ENCODE measurements at places on chromosomes 1 and 21.
A peak's percentile ranks its signal among the peaks of the same experiment; 100 is the strongest.

DNA sequence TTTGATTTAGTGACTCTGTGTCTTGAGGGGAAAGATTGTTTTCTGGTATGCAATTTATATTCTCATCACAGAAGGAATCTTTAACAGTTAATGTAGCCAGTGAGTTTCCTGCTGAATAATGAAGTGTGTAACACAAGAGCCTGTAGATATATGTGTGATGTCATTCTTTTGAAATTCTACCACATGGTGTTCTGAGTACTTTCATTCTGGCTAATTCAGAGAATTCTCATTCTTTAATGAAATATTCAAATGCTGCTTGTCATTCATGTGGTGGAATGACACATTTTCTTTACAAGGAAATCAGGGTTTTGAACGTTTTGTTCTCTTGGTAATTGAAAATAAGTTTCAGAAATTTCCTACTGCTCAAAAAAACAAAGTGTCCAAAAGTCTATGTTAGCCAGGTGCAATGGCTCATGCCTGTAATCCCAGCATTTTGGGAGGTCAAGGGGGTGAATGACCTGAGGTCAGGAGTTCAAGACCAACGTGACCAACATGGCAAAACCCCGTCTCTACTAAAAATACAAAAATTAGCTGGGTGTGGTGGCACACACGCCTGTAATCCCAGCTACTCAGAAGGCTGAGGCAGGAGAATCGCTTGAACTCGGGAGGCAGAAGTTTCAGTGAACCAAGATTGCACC, 79.6 kb downstream of the MAP3K21 start:
- no peak for DNase-seq

GRCh38 chr1:183477986-183478781, 5.9 kb downstream of the SMG7 start:
- no peak for DNase-seq

DNA sequence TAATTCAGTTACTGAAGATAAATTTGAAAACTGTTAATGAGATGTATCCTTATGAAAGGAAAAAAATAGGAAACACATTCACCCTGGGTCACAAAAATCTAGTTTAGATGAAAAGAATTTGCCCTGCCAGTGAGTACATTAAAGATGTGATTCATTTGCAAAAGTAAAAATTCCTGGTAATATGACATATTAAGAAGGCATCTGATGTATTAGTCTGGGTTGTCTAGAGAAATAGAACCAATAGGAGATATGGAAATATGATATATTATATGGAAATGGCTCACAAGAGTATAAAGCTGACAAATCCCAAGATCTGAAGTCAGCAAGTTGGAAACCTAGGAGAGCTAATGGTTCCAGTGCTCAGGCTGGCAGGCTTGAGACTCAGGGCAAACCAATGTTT, 153.8 kb downstream of the MRPL39 start:
- no peak for DNase-seq

DNA sequence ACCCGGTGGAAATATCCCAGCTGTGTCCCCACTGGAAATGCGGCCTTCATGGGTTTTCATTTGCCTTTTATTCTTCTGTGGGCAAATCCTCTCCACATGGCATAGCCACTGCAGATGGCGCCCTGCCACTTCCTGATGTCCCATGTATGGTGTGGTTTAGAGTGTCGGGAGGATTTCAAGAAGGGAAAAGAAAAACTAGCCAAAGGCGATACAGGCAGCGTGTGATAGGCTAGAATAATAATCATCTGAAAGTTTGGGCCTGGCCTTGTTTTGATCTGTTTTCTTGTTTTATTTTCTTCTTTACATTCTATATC, 123.6 kb downstream of the PEX14 start:
- no peak for DNase-seq

DNA sequence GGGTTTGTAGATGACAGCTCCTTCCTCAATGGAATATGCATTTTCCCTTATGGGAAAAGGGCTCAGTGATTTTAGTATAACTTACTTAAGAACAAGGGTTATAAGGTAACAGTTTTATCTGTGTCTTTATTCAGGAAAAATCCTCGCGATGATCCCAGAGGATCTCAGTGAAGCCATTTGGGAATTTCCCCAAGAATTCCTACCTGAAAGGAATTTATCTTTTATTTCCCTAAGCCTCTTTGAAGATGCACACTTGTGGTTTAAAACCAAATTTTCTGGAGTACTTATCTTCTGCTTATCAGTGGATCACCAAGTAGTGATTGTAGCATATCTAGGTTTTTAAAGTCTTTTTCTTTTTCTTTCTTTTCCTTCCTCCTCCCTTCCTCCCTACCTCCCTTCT, 58.8 kb downstream of the AK4 start:
- DNase-seq = no peak

GRCh38 chr1:19009882-19010321, 53.4 kb upstream of the IFFO2 start:
- peak; percentile 38 for DNase-seq

- DNase-seq = no peak
Measured at GRCh38 chr1:112169517-112169916, 180.0 kb upstream of the KCND3 start.

All from AG09309 (cell line).